ENCODE measurements at places on chromosomes 3 and 15.

- DNase-seq = no peak
These were observed 126.8 kb downstream of the PEAK1 start for GRCh38 chr15:77292969-77293558.

- DNase-seq = no peak
These were observed 78.7 kb downstream of the SLC9A9 start for GRCh38 chr3:143769616-143770015.

DNA sequence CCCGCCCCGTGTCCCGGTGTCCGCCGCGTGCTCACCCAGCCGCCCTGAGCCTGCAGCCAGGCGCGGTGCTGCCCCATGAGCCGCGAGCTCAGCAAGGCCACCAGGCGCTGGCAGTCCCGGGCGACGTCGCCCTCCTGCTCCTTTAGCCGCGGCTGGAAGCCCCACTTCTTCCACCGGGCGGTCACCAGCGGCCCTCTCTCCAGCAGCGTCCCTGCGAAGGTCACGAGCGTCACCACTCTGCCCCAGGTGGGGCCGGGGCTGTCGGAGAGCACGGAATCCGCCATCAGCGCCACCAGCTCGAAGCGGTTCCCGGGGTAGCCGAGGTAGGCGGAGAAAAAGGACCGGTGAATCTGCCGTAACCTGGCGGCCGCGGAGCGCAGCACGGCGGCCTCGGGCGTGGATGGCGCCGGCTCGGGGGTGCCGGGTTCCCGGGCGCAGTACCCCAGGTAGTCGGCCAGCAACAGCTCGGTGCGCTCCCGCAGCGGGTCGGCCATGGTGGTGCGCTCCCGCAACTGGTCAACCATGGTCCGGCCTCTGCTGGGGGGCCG lies 298 bp downstream of the BCL2L10 start:
- no peak for DNase-seq

GRCh38 chr3:170680593-170680992 lies 94.7 kb upstream of the SLC7A14 start:
- DNase-seq = no peak

GRCh38 chr15:72852273-72852672 lies 68.7 kb upstream of the ADPGK start:
- no peak for DNase-seq

GRCh38 chr3:101011136-101011535 lies 17.9 kb upstream of the ABI3BP start:
- no peak for DNase-seq

- no peak for DNase-seq
These were observed 239.1 kb downstream of the ISL2 start for GRCh38 chr15:76575679-76576078.

All from stimulated activated CD8-positive, alpha-beta memory T cell treated with anti-CD3 and anti-CD28 coated beads, Interleukin-15, amount 100 ng/mL, for 24 hours (primary cell).